Stimulated activated CD4-positive, alpha-beta T cell treated with anti-CD3 and anti-CD28 coated beads, TNF-alpha, amount 100 ng/mL, for 48 hours (primary cell): ENCODE measurements at places on chromosomes 6 and 20.

GRCh38 chr20:42173440-42173839, 555.3 kb upstream of the CHD6 start:
- DNase-seq = no peak

DNA sequence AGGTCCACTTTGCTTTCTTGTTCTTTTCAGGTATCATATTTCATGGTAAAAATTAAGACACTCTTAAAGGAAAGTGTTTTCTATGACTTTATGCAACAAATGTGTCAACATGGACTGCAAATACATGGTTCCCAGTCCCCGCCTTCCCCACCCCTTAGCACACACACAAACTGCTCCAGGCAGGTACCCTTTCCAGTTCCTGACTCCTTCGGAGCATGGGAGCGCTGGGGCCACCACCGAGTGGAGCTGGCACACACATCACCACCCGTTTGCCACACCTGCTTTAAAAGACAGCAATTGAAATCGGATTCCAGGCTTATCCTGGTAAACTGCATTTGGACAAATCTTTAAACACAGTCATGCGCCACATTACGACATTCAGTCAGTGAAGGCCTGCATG, 22.2 kb downstream of the RNASET2 start:
- no peak for DNase-seq

GRCh38 chr6:21893793-21894192, 300.2 kb downstream of the SOX4 start:
- no peak for DNase-seq

DNA sequence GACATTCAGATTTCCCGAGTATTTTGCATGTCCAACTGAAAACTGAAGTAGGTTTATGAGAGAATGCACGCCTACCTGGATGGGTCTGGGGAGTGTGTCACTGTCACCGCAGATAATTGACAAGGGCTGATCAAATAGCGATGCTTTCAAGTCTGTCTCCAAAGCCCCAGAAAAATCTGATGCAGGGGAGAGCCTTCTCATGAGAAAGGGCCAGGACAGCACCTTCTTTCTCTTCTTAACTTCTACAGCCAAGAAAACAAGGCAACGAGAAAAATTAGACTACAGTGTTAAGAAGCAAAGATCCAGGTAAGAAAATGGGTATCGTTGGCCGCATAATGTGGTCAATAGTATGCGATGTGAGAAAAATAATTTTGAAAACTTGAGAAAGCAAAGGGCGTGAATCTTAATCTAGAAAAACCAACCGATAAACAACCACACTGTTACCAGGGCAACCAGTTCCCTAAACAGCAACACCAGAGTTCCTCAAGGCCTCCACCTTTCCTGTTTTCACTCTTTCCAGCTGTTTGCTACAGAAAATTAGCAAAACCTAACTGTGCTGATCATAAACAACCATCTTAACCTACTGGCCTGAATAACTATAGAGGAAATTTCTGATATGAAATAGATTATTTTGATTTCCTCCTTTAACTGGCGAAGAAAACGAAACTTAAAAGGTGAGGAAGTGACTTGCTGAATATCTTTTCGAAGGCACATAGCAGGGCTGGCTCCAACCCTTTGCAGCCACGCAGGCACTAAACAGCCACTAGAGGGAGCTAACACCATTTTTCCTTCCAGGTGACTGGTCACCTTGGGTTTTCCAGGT, 2.6 kb downstream of the TAGAP start:
- DNase-seq = no peak

GRCh38 chr20:46751856-46752255, 42.4 kb downstream of the SLC2A10 start:
- no peak for DNase-seq

- no peak for DNase-seq
Measured at GRCh38 chr6:5986861-5987260, 19.9 kb downstream of the NRN1 start.

- no peak for DNase-seq
Measured at GRCh38 chr6:22152841-22153240, 144.0 kb downstream of the PRL start.

DNA sequence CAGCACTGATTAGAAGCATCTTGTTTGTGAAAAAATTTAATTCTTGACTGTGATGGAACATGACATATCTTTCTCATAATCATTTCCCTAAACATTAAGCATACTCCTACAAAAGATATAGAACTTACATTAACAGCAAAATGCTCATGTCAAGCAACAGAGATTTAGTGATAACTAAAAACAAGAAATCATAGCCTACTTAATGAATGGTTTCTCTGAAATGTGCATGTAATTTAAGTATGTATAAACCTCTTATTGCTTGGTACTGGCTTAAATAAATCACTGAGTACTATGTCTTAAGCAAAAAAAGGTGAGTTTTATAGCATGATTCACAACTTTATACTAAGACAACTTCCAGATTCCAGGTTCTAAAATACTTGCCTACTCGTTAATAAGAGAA, 9.3 kb downstream of the ROMO1 start:
- no peak for DNase-seq

- no peak for DNase-seq
Measured at GRCh38 chr20:20740541-20740940, 28.1 kb upstream of the RALGAPA2 start.

GRCh38 chr6:151004383-151005024, 139.0 kb downstream of the MTHFD1L start:
- no peak for DNase-seq

DNA sequence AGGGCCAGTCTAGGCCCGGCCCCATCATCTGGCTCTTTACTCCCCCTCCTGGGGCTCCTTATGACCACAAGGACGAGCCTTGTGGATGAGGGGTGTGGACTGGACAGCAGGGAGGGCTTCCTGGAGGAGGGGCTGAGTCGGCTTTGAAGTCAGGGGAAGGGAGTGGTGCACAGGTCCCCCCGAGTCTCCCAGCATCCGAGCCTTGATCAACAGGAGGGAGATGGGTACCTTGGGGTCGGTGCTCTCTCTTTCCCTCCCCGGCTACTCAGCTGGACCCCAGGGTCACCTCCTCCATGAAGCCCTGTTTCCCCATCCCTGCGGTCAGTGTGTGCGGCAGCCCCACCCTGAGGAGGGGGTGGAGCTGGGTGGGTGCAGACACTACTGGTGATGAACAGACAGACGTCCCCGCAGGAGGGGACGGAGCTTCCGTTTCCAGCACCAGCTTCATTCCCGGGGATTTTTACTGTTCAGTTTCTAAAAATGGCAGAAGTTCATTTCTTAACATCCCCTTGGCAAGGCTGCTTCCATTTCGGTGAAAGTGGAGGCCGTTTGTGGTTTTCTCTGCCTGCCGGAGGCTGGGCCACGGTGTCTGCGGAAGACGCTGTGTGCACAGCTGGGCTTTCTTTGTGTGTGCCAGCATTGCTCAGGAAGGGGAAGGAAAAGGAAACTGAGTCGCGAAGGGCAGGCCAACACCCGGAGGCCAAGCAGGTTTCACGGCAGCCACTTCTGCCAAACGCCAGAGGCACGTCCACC, 19.6 kb downstream of the NTSR1 start:
- no peak for DNase-seq

GRCh38 chr6:36353411-36353915, 16.8 kb upstream of the BNIP5 start:
- no peak for DNase-seq

DNA sequence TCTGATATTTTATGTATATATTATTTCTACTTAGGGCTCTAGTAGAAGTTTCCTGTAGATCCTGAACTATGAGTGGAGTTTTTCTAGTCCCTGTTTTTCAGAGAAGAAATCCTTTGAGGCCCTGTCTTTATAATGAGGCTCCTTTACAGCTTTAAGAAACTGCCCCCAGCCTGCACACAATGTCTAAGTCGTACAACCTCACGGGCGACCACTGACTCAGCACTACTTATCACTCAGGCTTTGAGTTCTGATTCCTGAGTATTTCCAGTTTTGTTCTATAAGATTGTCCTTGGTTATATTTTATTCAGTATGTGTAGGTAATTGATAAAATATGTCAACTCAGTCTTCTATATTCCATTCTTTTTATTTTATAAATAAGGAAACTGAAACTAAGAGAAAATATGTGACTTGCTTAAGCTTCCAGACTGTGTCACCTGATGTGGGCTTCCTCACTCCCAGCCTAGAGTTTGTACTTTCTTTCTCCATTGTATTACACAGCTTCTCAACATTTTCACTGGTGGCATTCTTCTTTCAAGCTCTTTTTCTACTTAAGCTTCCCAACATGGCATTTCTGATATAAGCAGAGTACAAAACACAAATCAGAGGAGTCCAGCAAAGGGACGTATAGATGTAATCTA, 167.0 kb downstream of the TBX18 start:
- DNase-seq = no peak

GRCh38 chr6:44580901-44581300, 193.4 kb downstream of the CDC5L start:
- no peak for DNase-seq

DNA sequence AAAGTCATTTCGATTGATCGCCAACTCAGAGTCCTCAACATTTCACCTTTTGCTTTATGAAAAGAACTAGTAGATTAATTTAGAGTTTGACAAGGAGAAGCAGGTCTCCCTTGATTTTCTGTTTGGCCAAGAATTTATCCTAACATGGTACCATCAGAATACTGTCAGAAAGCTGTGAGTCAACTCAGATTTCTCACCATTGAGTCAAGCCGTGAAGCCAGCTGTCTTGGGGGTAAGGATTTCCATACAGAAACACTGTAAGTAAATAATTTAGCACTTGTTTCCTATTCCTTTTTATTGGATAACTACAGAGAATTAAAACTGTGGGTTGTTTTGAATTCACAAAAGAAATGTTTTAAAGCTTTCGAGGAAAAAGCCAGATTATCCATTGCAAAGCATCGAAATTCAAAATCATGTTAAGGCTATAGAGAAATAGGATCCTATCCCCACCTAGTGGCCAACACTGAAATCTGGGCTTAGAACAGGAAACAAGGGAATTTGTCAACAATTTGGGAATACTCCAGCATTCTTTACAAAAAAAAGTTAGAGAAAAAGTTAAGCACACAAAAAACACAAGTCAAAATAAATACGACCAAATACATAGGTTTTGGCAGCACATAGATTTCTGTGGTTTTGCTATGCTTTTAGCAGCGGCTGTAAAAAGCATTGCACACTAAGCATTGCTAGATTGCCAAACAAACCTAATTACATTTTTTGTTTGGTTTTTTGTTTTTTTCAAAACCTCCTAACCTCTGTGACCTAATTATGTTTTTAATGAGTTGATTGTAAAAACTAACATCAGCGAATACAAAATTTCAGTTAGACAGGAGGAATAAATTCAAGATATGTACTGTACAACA, 44.2 kb downstream of the COL11A2 start:
- DNase-seq = no peak

DNA sequence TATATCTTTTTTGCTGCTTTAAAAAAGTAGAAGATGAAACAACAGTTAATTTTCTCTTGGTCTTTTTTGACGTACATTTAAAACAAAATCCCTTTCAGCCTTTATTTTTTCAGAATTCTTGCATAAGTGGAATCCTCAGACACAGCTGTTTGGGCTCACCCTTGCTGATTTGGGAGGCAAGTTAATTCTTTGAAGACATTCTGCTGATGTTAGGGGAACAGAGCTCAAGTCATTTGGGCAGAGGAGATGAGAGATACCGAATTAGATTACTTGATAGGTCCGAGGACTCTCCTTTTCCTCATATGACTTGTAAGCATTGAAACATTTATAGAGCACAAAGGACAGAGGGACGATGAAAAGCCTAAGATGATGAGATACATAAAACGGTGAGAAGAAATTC, 567.9 kb upstream of the CITED2 start:
- no peak for DNase-seq

- DNase-seq = no peak
Measured at GRCh38 chr6:33985947-33986346, 159.9 kb downstream of the GRM4 start.

DNA sequence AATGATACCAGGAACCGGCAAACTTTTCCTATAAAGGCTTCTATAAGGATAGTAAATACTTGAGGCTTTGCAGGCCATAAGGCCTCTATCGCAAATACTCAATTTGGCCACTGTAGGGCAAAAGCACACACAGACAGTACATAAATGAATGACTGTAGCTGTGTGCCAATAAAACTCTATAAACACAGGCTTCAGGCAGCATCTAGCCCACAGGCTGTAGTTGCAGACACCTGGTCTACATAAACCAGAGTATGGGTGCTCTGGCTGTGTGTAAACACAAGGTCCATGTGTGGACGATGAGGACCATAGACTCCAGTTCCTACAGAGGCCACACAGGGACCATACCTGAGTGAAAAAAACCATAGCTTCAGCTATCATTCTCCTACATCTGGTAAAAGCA, 52.2 kb downstream of the ZMYND8 start:
- no peak for DNase-seq

DNA sequence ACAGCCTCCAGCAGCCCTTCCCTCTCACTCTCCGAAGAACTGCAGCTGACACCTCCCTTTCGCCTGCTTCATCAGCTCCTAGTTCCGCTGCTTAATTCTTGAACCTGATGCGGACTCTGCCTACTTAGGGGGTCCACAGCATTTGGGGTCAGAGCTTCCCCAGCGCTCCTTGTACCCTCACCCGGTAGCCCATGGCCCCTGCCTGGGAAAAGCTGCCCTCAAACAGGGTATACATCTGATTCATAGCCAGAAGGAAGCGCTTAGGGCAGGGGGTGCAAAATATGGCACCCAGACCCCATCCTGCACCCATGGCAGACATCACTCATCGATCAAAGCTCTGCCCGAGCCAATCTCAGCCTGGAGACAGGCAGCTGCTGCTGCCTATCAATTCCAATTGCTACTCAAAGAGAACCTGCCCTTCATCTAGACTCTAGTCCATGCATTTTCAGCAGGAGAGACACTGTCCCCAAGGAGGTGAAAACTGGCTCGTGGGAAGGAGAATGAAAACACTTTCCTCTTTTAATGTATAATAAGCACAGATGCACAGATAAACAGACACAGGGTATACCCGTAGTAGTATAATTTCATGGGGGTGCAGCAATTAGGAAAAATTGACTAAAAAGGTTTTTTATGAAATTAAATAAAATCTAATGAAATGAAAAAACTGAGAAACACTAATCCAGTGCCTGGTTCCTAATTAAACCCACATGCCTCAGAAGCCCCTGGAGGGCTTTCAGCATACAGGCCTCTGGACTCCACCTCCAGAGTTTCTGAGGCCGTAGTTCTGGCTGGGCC, 194.8 kb downstream of the PREX1 start:
- no peak for DNase-seq

DNA sequence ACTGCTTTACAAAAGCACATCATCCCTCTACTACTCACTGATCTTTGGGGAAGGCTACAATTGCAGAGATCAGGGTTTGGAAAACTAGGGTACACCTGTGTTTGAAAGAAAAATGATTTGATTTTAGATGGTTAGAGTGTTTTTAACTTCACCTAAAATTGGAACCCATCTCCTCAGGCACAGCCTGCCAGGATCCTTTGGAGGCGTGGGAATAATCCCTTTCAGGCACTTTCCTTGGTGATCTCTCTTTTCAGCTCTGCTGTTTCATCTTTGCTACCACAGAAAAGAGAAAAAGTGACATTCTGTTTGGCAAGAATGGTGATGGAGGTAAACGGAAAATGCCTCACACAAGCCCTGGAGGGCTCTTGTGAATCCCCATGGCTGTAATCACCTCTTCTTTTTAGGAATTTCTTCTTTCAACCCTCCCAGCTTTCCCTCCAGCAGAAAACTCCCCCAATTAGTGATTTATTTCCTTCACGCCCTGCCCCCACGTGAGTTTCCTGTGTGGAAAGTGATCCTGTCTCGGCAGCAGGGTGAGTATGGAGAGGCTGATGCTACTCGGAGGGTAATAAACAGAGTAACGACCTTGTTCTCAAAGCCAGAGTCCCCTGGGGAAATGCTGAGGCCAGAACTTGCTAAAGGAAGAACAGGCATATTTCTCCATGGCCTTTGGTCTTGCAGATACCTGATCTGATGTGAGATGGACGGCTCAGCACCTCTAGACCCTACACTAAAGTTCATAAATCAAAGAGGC, 9.2 kb downstream of the KCNG1 start:
- DNase-seq = no peak

GRCh38 chr20:25318471-25319240, 70.8 kb downstream of the PYGB start:
- no peak for DNase-seq
